ENCODE measurements at places on chromosomes 2 and 18.

GRCh38 chr2:214244847-214245246, 166.0 kb upstream of the VWC2L start:
- DNase-seq = peak; percentile 6

DNA sequence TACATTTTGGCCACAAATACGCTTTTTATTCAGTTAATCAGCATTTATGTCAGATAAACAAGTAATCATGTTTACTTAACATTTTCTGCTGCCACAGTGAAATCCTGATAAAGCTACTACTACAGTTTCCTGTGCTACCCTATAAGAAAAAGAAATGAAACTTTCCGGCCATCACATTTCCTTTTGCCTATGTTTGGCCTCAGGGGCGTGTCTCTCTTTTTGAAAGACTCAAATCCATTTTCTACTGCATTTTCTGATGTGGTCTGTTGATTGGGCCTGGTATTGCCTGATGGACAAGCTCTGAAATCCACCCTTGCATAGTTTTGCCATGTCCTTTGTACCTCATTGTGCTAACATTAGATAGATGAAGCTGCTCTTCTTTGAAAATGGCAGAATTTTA, 152.6 kb downstream of the AGPS start:
- no peak for DNase-seq

DNA sequence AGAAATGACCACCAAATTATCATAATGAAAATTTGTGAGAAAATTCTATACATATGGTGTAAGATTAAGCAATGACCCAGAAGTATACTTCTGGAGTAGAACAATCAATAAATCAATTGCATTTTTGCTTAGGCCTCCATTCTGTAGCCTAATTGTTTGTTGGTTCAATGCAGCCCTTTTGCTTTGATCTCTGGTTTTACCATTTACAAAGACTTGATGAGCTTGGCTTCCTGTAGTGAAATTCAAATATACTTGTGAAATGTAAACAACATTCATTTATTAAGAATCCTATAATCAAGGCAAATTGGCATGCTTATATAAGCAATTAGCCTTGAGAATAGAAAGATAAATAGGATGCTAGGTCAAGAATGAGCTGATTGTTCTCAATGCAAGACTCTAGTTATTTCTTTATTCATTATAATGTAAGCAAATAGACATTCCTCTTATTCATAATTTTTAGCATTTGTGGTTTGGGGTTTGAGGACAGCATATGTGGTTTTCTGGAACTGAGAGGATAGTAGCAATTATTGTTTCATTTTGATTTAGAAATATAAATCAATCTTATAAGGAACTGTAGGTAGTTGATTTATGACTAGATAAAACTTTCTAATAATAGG, 9.7 kb downstream of the FMNL2 start:
- no peak for DNase-seq

DNA sequence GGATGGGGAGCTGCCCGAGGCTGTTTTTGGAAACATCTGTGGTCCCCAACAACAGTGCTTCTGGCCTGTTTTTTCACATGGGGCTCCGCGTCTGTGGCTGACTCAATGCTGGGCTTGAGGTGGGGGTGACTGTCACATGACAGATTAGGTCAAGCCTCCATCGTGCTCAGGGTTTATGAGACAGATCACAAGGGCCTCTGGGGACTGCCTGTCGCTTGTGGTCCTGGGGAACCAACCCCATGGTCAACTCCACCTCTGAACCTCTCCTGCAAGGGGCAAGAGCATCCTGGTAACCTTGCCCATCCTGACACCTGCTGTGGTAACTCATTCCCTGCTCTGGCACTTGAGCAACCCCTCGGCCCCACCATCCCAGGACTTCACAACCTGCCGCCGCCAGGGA, 47.6 kb upstream of the SH3RF3 start:
- DNase-seq = no peak

DNA sequence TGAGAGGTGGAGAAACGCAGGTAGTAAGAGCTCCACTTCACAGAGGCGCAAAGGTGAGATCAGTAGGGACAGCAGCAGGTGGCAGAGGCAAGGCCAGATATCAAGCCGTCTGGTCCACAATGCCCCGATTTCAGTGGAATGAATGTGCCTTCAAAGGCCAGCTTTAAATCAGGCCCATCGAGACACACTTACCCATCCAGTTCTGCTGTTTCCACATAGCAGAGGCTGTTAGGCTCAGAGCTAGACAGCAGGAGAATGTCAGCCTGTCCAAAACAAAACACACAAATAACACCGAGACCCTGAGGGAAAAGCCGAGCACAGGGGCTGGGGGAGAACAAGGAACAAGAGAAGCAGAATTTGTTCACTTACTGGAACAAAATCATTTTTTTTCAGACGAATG, 75.8 kb upstream of the NARS1 start:
- DNase-seq = no peak

All from kidney glomerular epithelial cell (primary cell).